ENCODE measurements at places on chromosomes 3 and 15.

DNA sequence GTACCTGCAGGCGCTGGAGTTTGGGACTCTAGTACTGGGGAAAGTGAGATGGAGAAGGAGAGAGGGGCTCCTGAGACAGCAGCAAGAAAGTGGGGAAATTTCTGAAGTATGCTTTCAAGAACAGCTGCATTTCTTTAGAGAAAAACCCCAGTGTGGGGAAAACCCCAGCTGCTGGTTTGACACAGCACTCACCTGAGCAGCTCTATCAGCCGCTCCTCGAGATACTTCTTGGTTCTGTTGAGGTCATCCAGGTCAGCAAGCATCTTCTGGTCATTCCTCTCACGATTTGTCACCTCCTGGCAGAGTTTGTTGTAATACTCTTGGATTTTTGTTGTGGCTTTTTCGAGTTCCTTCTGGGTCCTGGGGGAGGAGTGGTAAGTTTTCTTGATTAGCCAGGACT, 18.8 kb downstream of the CXCR6 start:
- DNase-seq: peak; percentile 68

GRCh38 chr15:77744398-77744797, 111.7 kb upstream of the LINGO1 start:
- DNase-seq: no peak

DNA sequence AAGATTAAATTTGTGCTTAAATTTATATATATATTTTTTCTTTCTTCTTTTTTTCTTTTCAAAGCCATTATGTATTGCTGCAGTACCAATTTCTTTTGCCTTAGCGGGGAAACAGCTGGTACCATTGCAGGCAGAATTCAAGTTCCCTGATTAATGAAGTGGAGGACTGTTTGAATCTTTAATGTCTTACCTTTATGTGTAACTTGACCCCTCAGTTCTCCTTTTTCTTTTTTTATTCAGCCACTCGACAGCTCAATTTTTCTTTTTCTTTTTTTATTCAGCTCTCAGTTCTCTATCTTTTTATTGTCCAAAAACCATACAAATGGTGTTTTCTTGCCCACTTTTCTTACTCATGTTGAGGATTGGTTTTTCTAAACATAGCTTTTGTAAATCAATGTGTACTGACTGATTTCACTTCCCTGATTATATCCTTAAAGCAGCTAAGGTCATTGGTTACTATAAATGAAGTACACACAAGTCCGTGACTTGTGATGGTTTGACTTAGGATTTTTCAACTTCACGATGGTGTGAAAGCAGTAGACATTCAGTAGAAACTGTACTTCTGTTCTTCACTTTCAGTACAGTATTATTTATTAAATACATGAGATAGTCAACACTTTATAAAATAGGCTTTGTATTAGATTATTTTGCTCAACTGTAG, 22.8 kb downstream of the ATP2C1 start:
- DNase-seq: no peak

- peak; percentile 46 for DNase-seq
Observed at GRCh38 chr15:82106679-82107078, 60.9 kb upstream of the MEX3B start.

DNA sequence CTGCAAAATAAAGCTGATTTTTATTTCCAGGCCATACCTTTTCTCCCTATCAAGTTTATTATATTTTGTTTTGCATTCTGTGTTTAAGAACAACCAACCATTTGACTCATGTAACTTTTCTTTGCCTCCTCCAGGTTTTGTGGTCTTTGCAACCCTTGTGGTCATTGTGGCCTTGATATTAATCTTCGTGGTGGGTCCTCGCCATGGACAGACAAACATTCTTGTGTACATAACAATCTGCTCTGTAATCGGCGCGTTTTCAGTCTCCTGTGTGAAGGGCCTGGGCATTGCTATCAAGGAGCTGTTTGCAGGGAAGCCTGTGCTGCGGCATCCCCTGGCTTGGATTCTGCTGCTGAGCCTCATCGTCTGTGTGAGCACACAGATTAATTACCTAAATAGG, 27.6 kb downstream of the NIPA2 start:
- peak; percentile 34 for DNase-seq

GRCh38 chr3:115301364-115301860, 154.3 kb upstream of the ZBTB20 start:
- no peak for DNase-seq

- DNase-seq: no peak
Observed at GRCh38 chr3:174436367-174436766, 422.8 kb upstream of the NAALADL2 start.

- no peak for DNase-seq
Observed at GRCh38 chr3:117671722-117672318, 962.2 kb downstream of the TUSC7 start.

- no peak for DNase-seq
Observed at GRCh38 chr3:106299300-106300098, 430.7 kb upstream of the CBLB start.

DNA sequence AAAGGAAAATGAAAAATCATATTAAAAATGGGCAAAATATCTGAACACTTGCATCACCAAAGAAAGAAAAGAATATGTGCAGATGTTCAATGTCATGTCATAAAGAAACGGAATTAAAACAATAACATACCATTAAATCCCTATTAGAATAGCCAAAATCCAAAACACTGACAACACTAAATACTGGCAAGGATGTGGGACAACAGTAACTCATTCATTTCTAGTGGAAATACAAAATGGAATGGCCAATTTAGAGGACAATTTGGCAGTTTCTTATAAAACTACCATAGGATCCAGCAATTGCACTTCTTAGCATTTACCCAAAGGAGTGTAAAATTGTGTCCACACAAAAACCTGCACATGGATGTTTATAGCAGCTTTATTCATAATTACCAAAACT, 542.5 kb upstream of the UBE2E2 start:
- DNase-seq: no peak

GRCh38 chr15:68653031-68653635, 74.3 kb downstream of the CORO2B start:
- DNase-seq: peak; percentile 45

GRCh38 chr15:92870010-92870591, 30.0 kb upstream of the CHD2 start:
- DNase-seq: no peak

GRCh38 chr3:171586274-171586673, 126.1 kb upstream of the TNIK start:
- DNase-seq: no peak

GRCh38 chr3:132978464-132978863, 59.7 kb upstream of the TMEM108 start:
- DNase-seq: no peak

DNA sequence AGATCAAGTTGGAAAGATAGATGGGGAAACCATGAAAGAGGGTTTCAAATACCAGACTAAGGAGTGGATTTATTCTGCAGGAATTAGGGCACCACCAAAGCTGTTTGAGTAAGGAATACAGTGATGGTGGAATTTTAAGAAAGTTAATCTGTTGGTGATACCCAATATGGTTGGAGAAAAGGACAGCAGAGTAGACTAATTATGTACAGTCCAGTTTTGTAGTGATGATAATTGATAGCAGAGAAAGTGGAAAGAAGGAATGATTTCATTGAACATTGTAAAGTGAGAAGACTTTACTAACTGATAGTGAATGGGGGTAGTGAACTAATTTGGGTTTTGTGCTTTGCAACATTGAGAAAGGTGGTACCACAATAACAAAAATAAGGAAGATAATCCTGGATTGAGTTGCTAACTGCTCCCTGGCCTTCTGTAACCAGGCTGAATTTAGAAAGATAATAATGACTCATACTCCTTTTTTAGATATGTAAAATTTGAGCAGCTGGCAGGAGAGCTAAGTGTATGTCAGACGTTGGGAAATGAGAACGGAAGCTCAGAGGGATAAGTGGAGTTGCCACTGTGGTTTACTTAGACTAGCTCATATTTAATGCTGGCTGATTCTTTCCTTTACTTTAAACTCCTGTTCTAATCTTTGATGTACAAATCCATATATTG, 16.9 kb downstream of the TCAIM start:
- no peak for DNase-seq

GRCh38 chr3:47109393-47109792, 54.5 kb downstream of the SETD2 start:
- DNase-seq: no peak

GRCh38 chr3:125163739-125164601, 48.6 kb downstream of the SLC12A8 start:
- DNase-seq: no peak

DNA sequence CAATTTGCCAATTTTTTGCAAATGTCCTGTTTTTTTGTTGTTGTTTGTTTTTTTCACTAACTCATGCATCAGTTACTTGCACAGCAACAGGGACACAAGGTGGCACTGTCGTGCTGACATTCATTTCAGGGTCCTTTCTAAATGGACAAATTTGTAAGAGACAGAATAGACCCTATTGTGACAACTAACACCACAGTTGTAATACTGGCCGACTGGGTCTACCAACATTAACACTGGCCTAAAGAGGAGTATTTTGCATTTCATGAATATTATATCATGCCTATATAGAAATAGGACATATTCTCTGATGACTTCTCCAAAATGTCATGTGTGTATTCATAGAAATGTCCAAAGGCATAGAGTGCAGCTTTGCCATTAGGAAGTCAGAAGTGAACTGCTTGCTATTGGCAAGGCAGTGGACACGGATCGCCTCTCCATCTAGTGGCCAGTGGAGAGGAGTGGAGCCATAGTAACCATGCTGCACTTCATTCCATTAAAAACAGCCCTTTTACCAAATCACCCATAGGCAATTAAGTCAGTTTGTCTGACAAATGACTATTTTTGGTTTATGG, 54.8 kb downstream of the ZBTB20 start:
- peak; percentile 82 for DNase-seq

DNA sequence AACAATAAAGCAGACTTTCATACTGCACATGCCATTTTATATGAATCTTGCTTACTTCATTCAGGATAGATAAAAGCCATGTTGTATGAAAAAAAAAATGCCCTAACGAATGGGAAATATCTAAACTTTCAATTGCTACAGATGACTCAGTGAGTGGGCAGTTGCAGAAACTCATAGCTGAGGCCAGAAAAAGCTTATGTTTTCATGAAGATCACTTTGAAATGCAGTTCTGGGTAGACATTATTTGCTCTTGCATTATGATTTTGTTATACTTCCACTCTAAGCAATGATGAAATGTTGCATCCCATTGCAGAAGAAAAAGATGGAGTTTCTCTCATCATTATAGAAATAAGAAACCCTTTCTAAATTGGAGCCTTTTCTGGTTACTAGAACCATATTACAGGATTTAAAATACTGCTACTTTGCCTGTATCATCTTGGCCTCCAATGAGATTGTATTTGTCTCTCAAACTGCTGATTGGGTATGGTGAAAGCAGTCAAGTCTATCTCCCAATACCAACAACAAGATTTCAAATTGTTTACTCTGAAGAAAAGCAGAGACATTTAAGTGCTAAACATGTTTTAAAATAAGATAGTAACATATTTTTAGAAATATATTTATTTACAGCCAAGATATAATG, 17.0 kb downstream of the PEAK1 start:
- DNase-seq: no peak

- no peak for DNase-seq
Observed at GRCh38 chr3:96017556-96017955, 796.8 kb upstream of the EPHA6 start.

GRCh38 chr3:43866529-43867353, 176.0 kb downstream of the ABHD5 start:
- no peak for DNase-seq

GRCh38 chr3:48024401-48024800, 8.2 kb upstream of the MAP4 start:
- DNase-seq: no peak

DNA sequence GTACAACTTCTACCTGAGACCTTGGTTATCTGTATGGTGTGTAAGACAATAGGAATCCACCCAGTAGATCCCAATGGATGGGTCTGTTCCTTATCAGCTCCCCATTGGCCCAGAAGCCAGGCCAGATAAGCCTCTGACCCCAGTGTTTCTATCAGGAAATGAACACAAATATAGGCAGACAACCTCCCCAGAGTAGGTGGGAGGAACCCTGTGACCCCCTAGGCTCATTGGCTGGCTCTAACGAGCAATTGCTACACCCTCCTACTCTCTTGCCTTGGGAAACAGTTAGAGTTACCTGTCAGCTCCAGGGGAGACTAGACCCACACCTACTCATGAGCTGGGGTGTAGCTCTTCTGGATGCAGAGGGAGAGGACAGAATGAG, 299.9 kb downstream of the UACA start:
- DNase-seq: no peak

DNA sequence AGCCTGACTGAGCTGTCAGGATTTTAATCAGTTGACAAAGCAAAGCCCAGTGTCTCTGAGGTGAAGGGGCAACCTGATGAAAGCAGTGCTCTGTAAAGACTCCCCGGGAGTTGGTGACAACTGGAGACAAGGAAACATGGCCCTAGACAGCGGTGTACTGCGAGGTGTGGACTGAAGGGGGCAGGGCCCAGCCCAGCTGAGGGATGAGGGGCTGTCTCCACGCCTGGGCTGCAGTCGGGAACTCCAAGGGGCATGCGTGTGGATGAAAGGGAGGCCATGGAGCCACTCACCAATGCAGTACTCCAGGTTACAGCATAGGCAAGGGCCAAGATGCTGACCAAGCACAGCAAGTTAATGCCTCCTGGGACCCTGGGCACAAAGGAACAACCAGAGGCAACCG, 45.1 kb downstream of the SCAP start:
- DNase-seq: no peak

DNA sequence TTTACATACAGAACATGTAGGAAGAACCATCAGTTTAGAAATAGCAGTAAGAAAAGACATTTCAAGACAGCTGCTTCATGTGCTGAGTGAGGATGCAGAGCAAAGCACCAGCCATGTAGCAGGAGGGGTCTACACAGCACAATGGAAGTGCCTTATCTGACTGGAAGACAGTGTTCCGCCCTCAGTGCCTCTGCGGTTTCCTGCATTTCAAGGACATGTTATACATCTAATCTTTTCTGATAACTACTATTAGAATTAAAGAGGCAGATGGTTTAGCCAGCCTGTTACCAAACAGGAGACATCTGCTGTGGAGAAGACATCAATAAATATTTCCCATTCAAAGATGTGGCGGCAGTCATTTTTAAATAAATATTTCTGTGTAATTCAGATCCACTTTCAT, 10.6 kb downstream of the LSG1 start:
- DNase-seq: no peak

- DNase-seq: no peak
Observed at GRCh38 chr15:40806672-40807027, 239 bp upstream of the ZFYVE19 start.

DNA sequence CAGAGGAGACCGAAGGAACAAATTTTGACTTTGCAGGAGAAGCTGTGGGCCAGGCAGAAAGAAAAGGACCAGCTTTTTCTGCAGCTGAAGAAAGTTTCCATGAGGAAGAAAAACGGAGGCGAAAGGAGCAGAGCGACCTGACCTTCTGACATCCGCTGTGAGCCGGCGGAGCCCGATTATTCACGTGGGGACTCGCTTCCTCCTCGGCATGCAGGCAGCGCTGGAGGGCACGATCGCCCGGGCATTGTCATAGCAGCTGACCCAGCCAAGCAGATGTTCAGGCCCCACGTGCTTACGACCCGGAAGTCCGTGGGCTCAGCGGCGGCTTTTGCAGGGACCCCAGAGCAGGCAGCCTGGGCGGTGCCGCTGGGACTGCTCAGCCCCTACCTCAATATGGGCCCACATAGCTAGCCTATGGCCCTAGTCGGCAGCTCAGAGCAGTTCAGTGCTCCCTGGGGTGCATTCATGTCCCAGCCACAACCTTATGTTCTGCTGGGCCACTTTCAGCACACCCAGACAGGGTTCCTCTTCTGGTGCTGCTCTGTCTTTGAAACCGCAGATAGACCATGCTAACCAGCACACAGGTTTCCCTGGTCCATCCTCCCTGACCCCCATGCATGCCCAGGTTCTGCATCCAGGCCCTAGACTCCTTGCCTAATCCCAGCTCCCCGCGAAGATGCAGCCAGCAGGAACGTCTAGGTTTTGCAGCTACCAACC, 10.5 kb upstream of the EIF4A2 start:
- peak; percentile 87 for DNase-seq
